ENCODE measurements at places on chromosomes 2 and 18.

GRCh38 chr2:28453396-28453795 lies 42.5 kb upstream of the PLB1 start:
- DNase-seq: no peak

DNA sequence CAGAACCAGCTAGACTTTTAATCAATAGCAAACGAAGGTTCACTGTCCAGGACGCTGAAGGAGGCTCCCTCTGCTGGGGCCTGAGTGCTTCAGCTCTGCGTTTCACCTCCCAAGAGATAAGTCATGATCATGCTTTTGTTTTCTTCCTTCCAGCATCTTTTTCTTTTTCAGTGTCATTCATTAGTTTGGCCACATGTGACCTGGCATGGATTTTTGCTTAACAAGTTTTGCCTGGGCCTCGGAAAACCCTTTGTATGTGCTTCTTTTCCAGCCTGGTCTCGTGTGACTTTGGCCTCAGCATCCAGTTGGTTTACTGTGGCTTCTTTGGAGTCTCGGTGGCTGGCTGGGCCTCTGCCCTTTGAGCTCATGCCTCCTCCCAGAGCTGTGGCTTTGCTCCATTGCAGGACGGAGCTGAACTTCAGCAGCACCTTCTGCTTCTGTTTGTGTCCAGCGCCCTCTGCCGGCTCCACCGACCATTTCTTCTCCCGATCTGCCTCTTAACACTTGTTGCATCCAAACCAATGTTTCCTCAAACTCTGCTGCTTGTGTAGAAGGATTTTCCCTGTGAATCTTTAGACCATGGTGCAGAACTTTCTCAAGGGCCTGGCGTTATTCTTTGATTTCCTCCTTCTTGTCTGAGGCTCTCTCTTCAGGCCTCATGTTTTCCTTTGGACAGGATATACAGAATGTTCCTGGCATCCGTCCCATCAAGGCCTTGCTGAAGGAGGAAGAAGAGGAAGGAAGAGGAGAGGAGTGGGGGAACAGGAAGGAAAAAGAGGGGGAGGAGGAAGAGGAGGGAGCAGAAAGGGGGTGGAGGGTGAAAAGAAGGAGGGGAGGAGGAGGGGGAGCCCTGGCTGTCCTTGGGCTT lies 23.6 kb upstream of the HES6 start:
- peak; percentile 79 for DNase-seq

- DNase-seq: no peak
Observed at GRCh38 chr2:73561422-73561821, 80.8 kb downstream of the NAT8 start.

GRCh38 chr2:242031481-242032019 lies 162.0 kb downstream of the RTP5 start:
- no peak for DNase-seq

DNA sequence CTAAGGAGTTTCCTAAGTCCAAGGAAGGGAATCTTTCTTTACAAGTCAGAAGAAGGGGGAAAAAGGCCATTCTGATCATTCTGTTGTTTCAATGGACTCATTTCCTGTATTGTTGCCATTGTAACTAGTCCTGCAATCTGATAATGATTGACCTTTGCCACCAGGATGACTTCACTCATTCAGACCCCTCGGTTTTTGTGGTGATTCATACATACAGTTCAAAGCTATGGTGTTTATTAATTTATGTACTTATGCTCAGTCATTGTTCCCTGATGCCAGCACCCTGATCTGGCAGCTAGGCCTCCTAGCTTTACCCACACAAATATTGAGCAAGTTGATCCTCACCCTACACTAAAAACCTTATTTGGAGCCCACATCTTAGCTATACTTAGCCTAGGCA lies 57.6 kb upstream of the ZNF519 start:
- DNase-seq: no peak

- DNase-seq: no peak
Observed at GRCh38 chr18:8874872-8875271, 169.5 kb downstream of the MTCL1 start.

DNA sequence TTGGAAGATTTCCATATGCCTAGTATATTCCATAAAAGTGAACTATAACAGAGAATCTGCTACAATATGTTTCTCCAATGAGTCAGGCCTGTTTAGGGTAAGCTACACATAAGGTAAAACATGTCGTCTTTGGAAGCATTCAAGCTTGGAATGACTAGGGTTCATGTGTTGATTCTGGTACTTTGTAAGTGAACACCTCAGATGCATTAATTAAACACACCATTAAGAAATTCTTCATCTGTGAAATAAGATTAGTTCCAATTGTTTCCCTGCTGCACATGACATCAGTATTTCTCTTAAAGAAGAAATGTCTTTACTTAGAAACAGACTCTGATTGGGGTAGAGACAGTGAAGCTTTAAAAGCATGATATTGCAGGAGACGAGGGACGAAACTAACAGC lies 461.1 kb upstream of the NXPH2 start:
- DNase-seq: no peak

- DNase-seq: no peak
Observed at GRCh38 chr2:236089271-236090026, 78.7 kb downstream of the GBX2 start.

- DNase-seq: no peak
Observed at GRCh38 chr18:52716973-52717372, 377.0 kb downstream of the DCC start.

- DNase-seq: peak; percentile 41
Observed at GRCh38 chr2:102473020-102473419, at the start of gene SLC9A4. Gene SLC9A4 (plus strand): TSS chr2:102473226. CDS start chr2:102473760, 534 bp downstream.

GRCh38 chr2:196367633-196368032 lies 196.3 kb upstream of the STK17B start:
- no peak for DNase-seq

DNA sequence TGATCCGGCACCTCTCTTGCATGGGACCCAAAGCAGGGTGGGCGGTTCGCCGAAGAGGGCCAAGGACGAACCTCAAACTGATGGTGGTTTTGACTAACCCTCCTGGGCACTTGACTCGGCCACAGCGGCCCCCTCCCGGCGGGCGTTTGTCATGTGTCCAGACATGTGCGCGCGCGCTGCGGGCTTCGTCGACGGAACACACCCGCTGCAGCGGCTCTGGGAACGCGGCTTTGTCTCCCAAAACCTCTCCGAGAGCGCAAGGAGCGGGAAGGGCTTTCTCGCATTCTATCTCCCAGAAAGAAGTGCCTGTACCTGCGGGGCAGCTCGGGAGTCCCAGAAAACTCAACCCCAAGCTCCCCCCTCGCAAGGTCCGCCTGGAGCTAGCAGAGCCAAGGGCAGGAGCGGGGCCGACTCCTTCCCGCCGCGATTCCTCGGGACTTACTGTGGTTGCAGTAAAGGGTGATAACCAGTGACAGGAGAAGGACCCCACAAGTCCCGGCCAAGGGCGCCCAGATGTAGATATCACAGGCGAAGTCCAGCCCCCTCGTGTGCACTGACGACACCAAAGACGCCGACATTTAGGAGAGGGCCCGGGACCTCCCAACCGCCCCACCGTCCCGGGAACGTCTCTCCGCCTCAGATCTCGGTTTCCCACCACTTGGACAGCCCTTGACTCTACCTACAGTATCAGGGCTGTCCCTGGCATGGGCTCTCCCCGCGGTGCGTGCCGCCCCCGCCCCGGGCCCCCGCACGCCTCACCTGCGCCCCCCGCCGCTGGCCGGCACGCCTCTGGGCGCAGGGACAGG lies 1.6 kb downstream of the CD8A start:
- no peak for DNase-seq

DNA sequence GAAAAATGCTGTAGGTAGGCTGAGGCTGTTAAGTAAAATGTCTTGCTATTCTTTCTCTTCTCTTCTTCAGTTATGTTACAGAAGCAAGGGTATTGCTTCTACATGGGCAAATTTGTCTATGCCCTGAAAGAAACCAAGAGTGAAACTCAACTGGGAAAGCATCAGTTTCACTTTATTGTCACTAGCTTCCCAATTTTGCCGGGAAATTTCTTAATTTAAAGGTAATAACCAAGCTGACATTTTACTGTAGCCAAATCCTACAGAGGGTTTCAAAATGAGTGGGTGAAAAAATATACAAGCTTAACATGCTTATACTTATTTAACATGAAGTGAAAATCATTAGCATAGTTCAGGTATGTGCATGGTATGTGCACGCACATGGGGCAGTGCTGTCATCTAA lies 3.2 kb downstream of the TANK start:
- DNase-seq: no peak

DNA sequence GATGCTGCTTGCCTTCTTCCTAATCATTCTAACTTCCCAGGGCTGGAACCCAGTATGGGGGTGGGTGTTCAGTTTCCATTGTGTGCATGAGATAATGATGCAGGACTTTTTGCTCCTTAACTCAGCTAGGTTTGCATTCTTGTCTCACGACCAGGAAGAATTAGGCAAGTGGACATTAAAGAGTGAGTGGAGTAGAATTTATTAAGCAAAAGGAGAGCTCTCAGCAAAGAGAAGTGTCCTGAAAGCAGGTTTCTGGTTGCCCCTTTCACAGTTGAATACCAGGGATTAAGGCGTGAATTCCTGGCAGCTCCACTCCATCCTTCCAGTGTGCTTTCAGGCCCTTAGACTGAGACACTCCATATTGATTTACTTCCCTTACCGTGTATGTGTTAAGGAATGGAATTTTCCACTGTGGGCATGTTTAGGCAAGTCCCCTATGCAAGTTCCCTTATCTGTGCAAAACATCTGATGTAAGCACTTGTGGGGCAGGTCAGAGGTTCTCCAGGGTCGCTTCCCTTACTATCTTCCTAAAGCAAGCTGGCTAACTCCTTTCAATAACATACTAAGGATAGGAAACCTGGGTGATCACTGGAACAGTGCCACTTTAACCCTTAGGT lies 126.5 kb downstream of the GPR39 start:
- no peak for DNase-seq

Measured in RPMI8226 (cell line).